BE2C (cell line): ENCODE measurements at places on chromosomes 11 and 22.
A peak's percentile ranks its signal among the peaks of the same experiment; 100 is the strongest.

DNA sequence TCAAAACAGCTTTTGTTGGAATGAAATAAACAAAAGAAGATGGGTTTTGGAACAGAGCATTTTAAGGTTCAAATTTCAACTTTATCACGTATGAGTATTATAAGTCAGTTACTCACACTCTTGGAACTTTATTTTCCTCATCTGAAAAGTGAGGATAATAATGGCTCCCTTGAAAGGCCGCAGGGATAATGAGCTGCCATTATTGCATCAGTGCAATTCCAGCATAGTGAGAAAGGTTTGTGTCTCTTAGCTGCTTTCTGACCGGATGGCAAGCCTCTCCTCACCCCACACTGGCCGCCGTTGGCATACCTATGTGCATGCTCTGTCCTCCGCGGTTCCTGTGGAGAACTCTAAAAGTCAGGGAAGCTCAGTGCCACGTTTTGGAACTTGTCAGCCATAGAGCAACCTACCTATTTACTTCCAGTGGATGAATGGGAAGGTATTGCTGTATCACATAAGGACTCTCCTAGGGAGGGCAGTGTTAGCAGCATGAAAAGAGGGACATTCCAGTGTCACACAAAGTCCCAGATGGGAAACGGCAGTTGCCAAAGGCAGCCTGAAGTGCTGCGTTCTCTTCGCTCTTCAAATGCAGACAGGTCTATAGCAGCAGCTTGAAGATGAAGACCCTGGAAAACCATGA is 368.9 kb downstream of the NTM start:
- DNase-seq = no peak

DNA sequence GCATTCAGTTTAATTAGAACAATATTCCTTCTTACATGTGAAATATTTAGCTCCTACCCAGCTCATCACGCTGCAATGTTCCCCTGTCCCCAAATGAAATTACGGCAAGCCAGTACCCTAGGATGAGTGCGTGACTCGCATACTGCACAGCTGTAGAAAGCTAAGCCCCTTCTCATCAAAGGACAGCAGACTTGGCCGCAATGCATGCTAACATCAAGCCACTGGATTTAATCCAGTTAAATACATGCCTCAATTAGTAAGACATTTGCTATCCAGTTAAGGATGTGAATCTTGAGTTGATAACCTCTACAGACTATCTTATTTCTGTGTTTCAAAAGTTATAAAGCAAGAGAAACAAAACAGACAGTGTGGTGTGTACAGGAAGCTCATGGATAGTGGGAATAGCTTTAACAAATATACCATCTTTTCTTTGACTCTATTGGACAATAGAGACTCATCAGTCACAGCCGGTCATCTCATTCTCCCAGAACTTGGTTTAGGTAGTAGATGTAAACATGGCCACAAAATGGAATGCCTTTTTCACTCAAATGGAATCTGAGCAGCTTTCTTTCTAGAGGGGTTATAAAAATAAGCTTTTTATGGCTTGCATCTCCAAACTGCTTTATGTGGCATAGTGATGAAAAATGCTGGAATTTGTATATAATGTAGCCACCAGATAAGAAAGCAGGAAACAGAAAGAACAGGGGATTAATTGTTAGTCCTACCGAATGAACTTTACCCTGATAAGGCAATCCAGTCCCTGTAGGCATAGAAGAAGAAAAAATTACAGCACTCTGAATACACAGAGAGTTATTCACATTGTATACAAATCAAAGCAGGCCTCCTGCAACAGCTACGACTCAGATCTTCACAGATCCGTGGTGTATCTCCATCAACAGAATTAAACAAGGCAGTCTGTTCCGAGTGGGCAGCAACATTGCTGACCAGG is 224.1 kb downstream of the CADM1 start:
- DNase-seq = no peak

- no peak for DNase-seq
These were observed 30.4 kb downstream of the CBL start for GRCh38 chr11:119236490-119236889.

GRCh38 chr22:46678003-46678657 is 57.9 kb downstream of the GRAMD4 start:
- no peak for DNase-seq

- DNase-seq = peak; percentile 75
These were observed 10.1 kb upstream of the VSIG10L2 start for GRCh38 chr11:125935618-125936199.

DNA sequence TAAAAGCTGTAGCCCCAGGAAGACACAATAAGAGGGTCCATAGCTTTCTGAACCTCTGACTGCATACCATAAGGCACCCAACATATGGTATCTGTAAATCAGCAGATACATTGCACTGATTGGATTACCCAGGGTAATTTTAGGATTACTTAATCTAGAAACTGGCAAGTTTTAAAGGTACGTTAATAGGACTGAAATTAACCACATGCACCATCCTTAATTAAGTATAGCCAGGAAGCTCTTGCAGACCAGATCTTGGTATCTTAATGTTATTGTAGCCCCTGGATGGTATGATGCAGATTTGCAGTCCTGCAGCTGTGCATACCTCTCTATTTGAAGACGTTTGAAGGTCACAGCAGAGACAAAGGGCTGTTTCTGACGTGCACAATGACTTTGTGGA is 72.8 kb downstream of the ARHGAP42 start:
- peak; percentile 36 for DNase-seq

DNA sequence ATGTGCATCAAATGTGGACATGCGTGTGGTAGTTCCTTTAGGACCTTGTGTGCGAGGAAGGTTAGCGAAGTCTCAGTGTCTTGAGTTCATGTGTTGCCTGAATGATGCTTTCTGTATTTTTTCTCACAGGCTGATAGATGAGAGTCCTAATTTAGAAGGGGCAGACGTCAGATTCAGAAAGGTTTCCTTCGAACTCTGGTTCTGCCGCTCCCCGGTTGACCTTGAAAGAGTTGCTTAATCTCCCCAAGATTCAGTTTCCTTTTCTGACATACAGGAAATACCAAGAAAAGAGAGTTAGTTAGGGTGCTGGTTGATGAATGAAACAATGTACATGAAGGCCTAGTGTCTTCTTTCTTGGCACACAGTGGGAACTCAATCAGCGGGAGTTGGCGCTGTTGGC is 35.9 kb upstream of the TTC12 start:
- DNase-seq = no peak

DNA sequence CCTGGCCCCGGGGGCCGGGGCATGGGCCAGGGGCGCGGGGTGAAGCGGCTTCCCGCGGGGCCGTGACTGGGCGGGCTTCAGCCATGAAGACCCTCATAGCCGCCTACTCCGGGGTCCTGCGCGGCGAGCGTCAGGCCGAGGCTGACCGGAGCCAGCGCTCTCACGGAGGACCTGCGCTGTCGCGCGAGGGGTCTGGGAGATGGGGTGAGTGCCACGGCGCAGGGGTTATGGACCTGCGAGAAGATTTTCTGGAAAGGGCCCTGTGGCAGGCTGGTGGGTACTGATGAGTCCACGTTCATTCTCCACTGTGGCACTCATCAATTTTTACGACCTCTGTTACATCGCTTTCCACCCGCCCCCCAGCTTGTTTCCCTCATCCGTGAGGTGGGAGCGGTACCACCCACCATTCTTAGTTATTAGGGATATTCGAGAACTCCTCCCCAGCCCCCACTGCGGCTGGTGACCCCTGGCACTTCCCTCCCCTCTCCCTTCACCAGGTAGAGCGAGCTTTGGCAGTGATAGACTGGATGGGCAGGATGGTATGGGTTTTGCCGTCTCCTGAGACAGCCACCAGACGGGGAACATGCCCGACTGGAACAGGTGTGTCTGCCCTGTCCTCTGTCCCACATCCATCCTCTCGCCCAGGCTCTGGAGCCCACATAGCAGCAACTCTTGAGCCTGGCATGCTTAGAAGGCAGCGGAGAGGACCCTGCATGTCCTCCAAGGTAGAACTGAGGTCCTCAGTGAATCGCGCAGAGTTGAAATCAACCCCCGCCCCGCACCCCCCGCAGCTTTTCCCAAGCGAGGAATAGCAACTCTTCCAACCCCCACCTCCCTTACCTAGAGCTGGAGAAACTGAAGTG is 562 bp downstream of the DGAT2 start:
- DNase-seq = no peak

DNA sequence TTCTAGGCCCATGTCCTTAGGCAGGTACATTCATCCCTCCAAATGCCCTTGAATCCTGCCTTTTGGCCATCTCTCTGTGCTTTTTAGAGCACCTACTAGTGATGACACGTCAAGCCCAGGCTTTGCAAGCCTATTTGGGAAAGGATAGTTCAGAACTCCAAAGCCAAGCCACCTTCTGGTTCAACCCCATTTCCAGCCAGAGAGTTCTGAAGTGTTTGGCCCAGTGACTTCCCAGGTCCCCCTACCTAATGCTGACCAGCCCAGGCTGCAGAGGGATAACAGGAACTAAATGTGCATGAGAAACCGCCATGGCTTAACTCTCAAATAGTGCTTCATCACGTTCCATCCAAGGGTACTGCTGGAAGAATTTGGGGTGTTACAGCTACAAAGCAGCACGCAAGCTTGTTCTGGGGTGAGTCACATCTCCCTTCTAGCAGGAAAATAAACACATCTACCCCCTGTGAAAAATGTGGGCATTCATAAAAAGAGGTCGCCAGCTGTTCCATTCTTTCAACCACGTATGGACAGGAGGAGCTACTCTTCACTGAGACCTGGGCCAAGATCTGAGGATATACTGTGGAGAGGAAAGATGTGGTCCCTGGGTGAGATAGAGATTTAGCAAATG is 2.0 kb upstream of the FXYD6 start:
- DNase-seq = no peak

DNA sequence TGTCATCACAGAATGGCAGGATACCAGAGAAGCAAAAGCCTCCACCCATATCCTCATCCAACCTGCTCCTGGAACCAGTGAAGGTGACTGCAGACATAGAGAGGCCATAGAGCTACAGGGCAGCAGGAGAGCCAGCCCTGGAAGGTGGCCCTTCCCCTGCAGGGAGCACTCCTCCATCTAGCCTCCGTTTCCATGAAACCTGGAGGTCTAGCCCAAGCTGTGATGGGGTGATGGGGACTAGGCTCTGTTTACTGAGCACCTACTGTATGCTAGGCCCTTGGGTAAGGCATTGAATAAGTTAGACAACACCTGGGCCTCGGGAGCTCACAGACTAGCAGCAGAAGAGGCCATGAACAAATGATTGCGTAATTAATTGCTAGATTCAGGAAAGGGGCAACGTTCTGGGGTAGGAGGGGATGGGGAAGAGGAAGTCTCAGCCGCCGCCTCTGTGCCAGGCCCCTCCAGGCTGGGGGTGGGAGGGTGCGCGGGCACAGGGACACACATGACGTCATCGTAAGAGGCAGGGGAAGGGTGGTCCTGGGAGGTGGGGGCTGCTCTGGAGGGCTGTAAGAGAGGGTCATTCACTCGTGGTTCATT is 784 bp upstream of the SYNGR1 start:
- peak; percentile 58 for DNase-seq

- DNase-seq = no peak
These were observed 325.7 kb upstream of the C11orf87 start for GRCh38 chr11:109096266-109096665.

DNA sequence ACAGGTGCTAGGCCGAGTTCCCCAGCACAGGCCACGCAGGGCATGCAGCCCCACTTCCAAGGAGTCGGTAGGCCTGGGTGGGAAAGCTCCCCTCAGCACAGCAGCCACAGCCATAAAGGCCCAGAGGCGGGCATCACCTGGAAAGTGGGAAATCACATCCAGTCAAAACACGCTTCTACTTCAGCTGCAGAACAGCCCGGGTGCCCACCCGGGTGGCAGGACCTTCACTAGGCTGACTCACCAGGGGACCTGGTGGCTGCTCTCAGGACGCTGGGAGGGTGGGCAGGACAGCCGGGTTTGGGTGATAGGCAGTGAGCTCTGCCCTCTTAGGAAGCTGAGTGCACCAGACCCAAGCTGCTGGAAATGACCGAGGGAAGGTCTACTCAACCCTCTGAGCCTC is 7.3 kb downstream of the KIAA0930 start:
- DNase-seq = no peak
